G401 (cell line): ENCODE measurements at places on chromosomes 1 and 21.
A peak's percentile ranks its signal among the peaks of the same experiment; 100 is the strongest.

GRCh38 chr1:47024141-47024801, 802 bp downstream of the CYP4X1 start:
- peak; percentile 35 for DNase-seq

DNA sequence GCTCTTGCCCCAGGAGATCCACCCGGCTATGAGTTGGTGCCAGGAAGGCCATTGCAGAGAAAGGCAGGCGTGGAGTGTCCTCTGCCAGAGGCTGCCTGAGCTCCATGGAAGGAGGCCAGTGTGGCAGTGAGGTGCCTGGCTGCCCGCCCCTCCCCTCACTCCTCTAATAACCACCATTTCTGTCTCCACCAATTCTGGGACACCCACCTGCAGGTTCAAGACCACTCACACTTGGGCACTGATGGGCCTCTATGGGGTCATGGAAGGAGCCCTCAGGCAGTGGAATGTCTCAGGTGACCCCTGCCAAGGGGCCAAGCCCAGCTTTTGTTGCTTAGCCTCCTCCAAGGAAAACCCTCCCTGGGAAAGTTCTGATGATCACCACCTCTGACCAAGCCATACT, 731.6 kb downstream of the MATN1 start:
- no peak for DNase-seq

DNA sequence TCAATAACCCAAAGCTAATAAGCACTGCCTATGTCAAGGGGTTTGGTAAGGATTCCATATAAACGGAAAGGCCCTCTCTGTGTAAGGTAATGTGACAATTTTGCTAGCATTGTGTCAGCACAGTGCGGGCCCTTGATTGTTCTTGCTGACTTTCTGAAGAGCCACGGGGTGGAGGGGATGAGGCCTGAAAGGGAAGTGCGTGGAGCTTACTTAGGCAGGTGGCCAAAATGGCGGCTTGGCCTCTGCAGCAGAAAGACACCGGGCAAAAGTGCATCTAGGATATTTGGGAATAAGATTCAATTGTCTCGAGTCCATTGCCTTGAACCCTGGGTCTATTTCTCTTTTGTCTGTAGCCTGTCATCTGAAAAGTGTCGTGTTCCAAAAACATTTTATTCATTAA, 114.3 kb downstream of the TGFB2 start:
- DNase-seq: no peak

GRCh38 chr1:233238884-233239431, 56.6 kb downstream of the PCNX2 start:
- no peak for DNase-seq

- DNase-seq: no peak
Observed at GRCh38 chr21:45295576-45296365, 8.1 kb upstream of the POFUT2 start.

DNA sequence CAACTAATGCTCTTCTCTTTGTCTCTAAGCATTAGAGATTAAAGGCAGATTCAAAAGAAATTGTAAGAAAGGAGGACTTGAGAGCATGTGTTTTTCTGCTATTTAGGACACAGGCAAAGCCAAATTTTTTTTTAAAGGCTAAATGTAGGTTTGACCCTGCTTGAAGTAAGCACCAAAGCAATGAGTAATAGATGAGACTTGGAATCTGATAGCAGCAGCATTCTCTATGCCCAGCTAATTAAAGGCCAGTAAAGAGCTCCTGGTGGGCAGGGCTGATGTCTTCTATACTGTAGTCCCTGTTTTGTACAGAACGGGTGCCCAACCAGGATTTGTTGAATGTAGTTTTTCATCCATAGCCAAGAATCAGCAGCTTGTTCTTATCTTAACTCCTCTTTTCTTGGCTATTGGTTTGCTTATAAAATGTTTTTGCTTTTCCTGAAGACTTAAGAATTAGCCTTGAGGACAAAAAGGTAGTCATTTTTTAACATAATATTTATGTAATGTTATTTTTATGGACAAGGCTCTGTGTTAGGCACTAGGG, 179.6 kb downstream of the LMO4 start:
- DNase-seq: no peak

DNA sequence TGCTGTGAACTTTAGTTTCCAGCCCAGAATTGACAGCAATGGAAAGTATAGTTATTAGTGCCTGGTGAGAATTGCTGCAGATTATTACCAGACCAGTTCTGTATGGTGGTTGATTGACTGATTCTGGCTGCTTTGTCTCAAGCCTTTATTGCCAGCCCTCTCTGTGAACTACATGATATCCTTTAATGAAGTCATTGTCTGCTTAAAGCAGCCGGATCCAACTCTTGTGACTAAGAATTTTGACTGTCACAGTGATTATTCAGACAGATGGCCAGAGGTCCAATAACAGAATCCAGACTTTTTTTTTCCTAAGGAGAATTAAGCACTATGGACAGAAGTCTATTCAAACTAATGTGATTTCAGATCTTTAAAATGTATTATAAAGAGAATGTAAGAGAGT, 1548.6 kb upstream of the B3GALT2 start:
- no peak for DNase-seq

DNA sequence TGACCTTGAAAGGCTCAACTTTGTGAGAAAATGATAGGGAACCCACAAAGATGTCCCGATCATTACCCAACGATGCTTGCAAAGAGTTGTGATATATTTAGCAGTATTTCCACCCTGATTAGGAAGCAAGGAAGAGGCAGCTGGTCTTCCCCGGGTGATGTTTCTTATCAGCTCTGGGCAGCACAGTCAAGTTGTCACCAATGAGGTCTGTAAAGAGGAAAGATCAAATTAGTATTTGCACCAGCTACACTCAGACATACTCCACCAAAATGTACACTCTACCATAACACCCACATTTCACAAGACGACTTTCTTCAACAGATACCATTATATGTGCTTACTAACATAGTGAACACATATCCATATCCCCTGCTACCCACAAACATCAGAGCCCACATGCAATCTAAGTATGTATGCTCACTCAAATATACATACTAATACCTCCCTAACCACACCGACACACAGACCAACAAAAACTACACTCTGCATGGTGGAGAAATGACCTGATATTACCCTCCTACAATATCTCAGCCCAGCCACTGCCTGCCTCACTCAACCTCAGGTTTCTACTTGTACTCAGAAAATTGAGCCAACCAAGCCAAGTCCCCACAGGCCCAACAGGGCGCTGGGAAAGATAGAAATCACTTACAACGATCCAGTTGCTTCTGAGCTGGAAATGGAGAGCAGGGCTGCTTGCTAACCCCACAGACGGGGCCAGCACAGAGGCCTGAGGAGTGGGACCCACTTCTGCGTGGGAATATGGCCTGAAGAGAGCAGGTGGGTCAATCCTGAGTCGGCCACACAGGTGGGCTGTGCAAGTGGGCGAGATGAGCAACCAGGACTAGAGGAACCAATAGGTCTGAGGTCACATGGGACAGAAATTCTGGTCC, 4.6 kb upstream of the BTG2 start:
- no peak for DNase-seq

DNA sequence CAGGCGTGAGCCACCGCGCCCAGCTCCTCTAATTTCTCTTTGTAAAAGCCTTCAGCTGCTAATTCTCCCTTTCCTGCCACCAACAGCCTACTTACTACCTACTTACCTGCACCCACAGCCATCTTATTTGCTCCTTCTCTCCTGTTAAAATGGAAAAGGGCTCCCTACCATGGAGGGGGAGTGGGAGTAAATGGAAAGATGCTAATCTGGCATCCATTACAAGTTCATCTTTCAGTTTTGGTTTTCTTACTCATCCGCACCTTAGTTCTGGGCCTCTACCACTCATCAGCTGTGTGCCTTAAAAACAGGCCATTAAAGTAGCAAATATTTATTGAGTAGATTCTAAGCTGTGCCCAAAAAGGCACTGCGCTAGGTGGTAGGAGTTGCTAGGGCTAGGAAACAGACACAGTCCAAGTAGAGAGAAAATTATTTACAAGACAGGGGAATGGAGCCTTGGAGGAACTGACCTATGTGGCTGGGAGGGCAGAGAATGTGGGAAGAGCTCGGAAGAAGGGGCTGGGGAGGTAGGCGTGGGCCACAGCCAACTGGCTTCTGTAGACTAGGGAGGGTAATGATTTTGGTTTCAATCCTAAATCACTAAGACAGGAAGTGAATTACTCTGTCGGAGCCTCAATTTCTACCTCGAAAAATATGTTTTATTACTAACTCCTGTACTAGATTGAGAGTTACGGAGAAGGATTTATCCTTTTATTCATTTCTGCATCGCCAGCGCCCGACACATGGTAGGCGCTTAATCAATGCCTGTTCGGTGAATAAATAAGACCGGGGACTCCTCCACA, 685 bp upstream of the DDI2 start:
- DNase-seq: no peak

GRCh38 chr21:38954588-38955004, 148.9 kb downstream of the ETS2 start:
- DNase-seq: no peak

DNA sequence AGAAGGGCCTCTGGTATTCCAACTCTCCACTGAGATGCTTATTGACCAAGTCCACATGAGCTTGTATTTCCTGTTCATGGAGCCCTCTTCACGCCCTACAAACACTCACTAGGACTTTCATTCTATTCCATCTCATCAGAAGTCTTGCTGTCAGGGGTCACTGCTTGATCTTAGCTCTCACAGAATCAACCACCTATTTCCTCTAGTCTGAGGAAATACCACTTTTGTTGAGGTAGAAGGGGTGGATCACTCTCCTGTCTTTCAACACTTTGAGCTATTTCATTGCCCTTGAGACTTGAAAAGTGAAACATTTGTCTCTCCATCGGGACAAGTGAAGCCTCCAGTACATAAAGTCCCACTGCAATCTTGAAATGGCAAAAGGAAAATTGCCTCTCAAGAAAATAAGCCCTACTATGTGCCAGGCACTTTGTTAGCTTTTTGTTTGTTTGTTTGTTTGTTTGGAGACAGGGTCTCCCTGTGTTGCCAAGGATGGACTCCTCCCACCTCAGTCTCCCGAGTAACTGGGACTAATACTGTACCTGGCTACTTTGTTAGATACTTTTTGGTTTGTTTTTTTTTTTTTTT, 19.8 kb upstream of the FAM110D start:
- DNase-seq: no peak

- DNase-seq: no peak
Observed at GRCh38 chr1:117942293-117942692, 12.8 kb downstream of the WDR3 start.

DNA sequence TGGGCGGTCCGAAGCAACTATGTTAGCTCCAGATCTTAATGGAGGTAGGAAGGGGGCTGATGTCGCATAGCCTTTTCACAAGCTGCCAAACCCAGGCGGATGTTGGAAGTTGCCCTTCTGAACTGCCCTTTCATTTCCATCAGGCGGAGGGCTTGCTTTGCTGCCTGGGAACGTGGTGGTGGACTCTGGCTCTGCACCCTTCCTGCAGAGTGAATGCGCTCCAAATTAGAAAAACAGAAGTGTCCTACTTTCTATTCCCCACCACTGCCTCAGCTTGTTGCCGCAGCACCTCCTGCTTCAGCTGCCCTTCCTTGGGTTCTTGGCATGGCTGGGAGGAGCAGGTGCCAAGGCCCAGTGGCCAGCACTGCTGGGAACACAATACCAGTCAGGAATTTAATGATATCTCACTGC, 60.6 kb downstream of the AK4 start:
- peak; percentile 66 for DNase-seq

DNA sequence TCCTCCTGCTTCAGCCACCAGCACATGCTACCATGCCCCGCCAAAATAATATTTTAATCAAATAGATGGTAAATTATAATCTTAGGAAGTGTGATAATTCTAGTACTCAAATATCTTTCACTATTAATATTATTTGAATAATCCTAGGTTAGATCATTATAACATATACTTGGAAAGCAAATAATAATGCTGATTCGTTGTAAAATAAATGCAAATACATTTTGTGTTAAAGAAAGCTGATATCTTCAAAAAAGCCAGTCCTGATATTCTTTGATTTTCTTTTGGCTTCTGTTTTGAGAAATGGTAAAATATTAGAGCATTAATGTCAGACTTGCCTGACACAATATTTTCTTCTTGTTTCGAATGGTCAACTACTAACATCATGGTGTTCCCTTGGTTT, 116.3 kb upstream of the ADAMTS5 start:
- no peak for DNase-seq

GRCh38 chr1:189623336-189623735, 854.3 kb downstream of the BRINP3 start:
- no peak for DNase-seq

- DNase-seq: no peak
Observed at GRCh38 chr21:40276001-40276400, 408.8 kb downstream of the PCP4 start.
